Ureter (tissue), 1 donor: ENCODE measurements at places on chromosomes 5 and 9. TPM values are rescaled to one million over a fixed set of nuclear protein-coding genes. Genes with fewer than 3 reads are reported as not detected.

Gene CTXN3
- not detected for total RNA-seq

Gene HNRNPH1
- total RNA-seq, result 787 TPM

Gene C5
- total RNA-seq, result 8.1 TPM

Gene DDX4
- not detected for total RNA-seq
